ENCODE measurements at places on chromosomes 1 and 21.

DNA sequence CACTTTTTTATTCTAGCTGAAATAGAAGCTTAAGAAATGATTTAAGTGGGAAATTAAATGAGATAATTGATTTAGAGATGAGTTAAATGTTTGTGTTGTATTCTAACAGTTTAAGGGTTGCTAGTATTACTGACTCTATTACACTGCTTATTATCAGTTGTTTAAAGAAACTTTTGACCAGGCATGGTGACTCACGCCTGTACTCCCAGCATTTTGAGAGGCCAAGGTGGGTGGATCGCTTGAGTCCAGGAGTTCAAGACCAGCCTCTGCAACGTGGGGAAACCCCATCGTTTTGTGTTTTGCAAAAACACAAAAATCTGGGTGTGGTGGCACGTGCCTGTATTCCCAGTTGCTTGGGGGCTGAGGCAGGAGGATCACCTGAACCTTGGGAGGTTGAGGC is 14.2 kb downstream of the CLIC4 start:
- DNase-seq: no peak

GRCh38 chr1:87170931-87171598 is 157.6 kb upstream of the LMO4 start:
- no peak for DNase-seq

GRCh38 chr1:197541411-197541810 is 233.9 kb downstream of the DENND1B start:
- DNase-seq: no peak

- no peak for DNase-seq
Measured at GRCh38 chr1:148160343-148161052, 8.4 kb upstream of the NBPF11 start.

- DNase-seq: no peak
Measured at GRCh38 chr1:156257711-156258110, 9.9 kb upstream of the PAQR6 start.

DNA sequence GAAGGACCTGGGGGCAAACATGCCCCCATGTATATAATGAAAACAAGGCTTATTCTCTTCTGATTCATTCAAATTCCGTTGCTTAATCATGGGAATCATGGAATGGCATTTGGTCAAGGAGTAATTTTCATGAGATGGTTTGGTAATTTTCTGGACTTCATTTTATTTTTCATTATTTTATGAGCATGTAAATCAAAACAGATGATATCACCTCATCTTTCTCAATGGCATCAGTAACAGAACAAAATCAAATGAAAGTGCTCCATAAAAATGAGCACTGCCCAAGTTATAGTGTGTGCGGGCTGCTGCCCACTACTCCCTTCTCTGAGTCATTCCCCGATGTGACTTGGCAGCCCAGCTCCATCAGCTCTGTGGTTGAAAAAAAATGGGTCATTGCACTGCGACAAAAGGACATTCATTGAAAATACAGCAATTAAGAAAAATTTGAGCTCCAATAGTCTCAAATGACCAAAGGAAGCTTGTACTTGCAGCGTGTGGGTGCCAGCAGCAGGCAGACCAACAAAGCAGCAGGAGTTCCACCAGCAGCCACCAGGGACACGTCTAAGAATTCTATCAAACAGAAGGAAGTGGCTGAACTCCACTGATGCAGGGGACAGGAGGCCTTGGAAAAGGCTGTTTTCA is 84.3 kb upstream of the VAV3 start:
- DNase-seq: peak; percentile 30

- no peak for DNase-seq
Measured at GRCh38 chr1:174871886-174872285, 127.9 kb upstream of the CACYBP start.

- no peak for DNase-seq
Measured at GRCh38 chr1:156388174-156389137, 19.4 kb downstream of the RHBG start.

All from WERI-Rb-1 (cell line).